ENCODE measurements at places on chromosomes 4 and X. TPM values are rescaled to one million over a fixed set of nuclear protein-coding genes. Genes with fewer than 3 reads are reported as not detected.
A peak's percentile ranks its signal among the peaks of the same experiment; 100 is the strongest.

DNA sequence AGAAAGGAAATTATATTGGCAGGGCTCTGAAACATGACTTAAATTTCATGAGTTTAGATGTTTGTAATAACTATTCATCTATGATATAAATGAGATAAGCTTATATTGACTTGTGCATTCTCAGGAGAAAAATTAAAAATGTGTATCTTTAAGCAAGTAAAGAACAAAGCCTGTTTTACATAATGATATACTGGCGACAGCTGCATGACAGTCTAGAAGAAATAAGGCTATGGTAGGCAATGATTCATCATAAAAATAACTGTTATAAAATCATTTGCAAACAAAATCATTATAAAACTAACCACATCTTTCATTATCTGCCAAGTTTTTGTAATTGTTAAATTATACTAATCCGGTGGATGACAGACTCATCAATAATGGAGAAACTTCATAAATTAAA is 188.1 kb downstream of the ADAM29 start:
- no peaks in the 10 kb centered on the region for H3K36me3 ChIP-seq
- no peak overlapping the region for H3K27ac ChIP-seq
- no peaks in the 10 kb centered on the region for H3K27me3 ChIP-seq
- no peaks in the 10 kb centered on the region for H3K4me1 ChIP-seq
- no peak overlapping the region for H3K4me3 ChIP-seq
- DNase-seq, result no peak

DNA sequence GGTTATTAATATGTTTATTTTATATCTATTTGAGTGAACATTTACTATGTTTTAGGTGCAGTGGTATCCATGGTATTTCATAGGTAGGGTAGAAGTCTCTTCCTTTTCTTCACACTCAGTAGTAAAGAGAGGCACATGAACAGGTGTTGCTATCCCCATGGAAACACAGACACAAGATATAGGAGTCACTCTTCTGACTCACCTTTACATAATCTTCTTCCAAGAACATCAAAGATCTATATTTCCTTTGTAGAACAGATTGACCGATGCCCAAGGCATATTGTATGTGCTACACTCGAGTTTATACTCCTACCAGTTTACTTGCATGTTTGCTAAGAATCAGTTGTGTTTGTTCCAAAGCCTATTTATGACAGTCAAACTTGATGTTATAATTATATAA is 1997.4 kb downstream of the C4orf33 start:
- no peak overlapping the region for H3K4me3 ChIP-seq
- H3K36me3 ChIP-seq, result no peaks in the 10 kb centered on the region
- H3K4me1 ChIP-seq, result no peaks in the 10 kb centered on the region

DNA sequence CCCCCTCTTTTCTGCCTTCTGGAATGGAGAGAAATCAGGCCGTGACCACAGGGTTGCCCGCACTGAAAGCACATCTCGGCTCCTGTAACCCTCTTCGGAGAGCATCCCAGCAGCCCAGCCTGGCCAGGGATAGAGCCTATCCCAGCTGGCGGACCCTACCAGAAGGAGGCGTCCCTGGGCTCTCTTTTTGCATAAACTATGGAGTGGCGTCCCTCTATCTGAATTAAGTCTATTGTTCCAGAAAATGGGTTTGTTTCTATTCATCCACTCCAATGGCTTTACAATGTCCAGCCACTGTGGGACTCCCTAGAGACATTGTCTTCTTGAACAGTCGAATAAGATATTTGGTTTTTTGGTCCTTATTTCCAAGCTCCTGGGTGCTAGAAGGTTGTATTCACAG is 689 bp upstream of the NHSL2 start:
- peak; percentile 76 for DNase-seq
- H3K27ac ChIP-seq, result no peak overlapping the region
- peak overlapping the region; percentile 73 for H3K4me3 ChIP-seq
- H3K36me3 ChIP-seq, result no peaks in the 10 kb centered on the region
- no peaks in the 10 kb centered on the region for H3K27me3 ChIP-seq
- no peaks in the 10 kb centered on the region for H3K4me1 ChIP-seq

- no peak overlapping the region for H3K4me3 ChIP-seq
- no peak overlapping the region for H3K27ac ChIP-seq
- DNase-seq, result no peak
- H3K36me3 ChIP-seq, result no peaks in the 10 kb centered on the region
- H3K27me3 ChIP-seq, result peaks cover 16% of the 10 kb centered on the region
These were observed 3.4 kb upstream of the USP53 start for GRCh38 chr4:119209077-119209476.

- H3K4me1 ChIP-seq, result no peaks in the 10 kb centered on the region
- H3K36me3 ChIP-seq, result no peaks in the 10 kb centered on the region
- DNase-seq, result no peak
- no peak overlapping the region for H3K4me3 ChIP-seq
These were observed 116.7 kb downstream of the HMX1 start for GRCh38 chr4:8754634-8755589.

DNA sequence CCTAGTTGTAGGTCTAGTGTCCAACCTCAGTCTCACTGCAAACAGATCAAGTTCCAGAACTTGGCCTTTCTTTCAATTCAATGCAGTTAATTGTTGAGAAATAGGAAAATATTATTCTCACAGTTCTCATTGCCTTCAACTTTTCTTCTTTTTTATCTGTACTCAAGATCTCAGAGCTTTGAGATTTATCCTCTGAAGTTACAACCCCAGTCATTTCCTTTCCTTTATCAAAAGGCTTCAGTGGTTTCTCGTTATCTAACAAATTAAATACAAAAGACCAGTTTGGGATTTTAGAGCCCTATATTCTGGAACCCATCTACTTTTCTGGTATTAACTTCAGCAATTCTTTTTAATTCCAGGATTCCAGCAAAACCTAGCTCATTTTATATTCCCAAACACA is 130.2 kb downstream of the TMA16 start:
- peaks cover 6% of the 10 kb centered on the region for H3K4me1 ChIP-seq
- no peak for DNase-seq
- H3K36me3 ChIP-seq, result no peaks in the 10 kb centered on the region
- H3K27me3 ChIP-seq, result no peaks in the 10 kb centered on the region
- no peak overlapping the region for H3K27ac ChIP-seq

DNA sequence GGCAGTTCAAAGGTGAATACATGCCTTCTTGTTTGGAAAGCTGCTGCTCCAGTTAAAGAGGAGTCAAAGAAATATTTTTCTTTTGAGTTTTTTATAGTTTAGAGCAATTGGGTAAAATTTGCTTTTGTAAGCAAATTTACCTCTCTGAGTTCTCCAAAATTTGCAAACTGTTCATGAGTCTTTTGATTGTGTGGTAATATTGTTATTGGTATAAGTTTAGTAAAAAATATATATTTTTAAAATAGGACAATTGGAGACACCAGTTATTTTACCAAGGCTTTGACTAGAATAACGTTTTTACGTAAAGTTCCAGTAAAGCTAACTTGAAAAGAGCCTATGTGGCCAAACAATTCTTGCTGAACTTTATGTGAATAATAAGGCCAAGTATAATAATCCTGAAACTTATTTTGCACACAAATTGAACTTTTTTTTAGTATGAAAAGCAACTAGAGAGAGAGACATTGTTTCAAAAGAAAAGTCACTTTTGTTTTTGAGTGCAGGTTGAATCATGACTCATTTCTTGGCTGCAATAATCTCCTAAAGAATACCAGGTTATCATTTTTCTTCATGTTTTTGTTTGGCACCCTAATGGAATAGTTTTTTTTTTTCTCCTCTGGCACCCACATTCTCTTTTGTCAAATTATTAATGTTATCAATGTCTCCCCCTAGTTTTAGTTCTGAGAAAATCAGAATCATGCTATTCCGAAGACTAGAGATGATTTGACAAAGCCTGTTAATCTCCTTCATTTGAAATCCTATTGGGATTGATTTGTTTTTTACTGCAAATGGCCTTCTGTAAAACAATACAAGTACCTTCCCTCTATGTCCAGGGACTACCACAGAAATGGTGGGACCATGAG is 57.1 kb downstream of the UGT2B10 start:
- no peaks in the 10 kb centered on the region for H3K27me3 ChIP-seq
- no peaks in the 10 kb centered on the region for H3K36me3 ChIP-seq

GRCh38 chrX:38717871-38718270 is 83.4 kb upstream of the MID1IP1 start:
- H3K4me3 ChIP-seq, result no peak overlapping the region
- H3K36me3 ChIP-seq, result no peaks in the 10 kb centered on the region
- no peaks in the 10 kb centered on the region for H3K27me3 ChIP-seq
- H3K4me1 ChIP-seq, result no peaks in the 10 kb centered on the region
- DNase-seq, result peak; percentile 43
- no peak overlapping the region for H3K27ac ChIP-seq

CCKAR gene
- not detected for total RNA-seq

VEGFC gene
- total RNA-seq, result 1.6 TPM

ASMTL gene
- total RNA-seq, result 73.2 TPM
